HCT116 (cell line): ENCODE measurements at places on chromosomes 7 and 10. TPM values are rescaled to one million over a fixed set of nuclear protein-coding genes. Genes with fewer than 3 reads are reported as not detected.

DNA sequence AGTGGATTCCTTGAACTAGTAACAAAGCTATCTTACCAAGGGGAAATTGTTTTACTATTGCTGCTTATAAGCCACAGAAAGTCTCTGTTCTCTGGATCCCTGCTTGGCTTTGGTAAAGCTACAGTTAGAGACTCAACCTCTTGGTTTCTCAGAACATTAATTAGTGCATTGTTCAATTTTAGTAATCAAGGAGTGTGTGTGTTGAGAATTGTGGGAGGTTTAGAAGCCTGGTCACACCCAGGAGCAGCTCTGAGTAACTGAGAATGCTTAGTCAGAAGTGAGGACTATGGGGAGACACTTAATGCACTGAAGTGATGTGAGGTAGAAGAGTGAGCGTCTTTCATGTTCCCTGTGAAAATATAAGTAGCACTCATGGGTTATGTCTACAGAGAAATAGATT lies 8.2 kb upstream of the ACTA2 start:
- DNase-seq: no peak

CFAP70 gene
- total RNA-seq: 2.9 TPM

- DNase-seq: no peak
Observed at GRCh38 chr10:122285506-122286444, 14.7 kb downstream of the BTBD16 start.

DNA sequence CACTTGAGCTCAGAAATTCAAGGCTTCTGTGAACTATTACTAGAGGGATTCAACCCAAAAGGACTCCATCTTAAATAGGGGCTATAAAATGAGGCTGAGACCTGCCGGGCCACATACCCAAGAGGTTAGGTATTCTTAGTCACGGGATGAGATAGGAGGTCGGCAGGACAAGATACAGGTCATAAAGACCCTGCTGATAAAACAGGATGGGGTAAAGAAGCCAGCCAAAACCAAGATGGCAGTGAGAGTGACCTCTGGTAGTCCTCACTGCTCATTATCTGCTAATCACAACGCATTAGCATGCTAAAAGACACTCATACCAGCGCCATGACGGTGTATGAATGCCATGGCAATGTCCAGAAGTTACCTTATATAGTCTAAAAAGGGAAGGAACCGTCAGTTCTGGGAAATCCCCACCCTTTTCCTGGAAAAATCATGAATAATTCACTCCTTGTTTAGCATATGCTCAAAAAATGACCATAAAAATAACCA lies 101.2 kb upstream of the TRIM24 start:
- DNase-seq: no peak

CALML3 gene
- not detected for total RNA-seq

AKR1C1 gene
- total RNA-seq: 2.1 TPM

HILPDA gene
- total RNA-seq: 32.8 TPM

GRCh38 chr10:76880931-76881330 lies 756.7 kb downstream of the KCNMA1 start:
- DNase-seq: no peak

DNA sequence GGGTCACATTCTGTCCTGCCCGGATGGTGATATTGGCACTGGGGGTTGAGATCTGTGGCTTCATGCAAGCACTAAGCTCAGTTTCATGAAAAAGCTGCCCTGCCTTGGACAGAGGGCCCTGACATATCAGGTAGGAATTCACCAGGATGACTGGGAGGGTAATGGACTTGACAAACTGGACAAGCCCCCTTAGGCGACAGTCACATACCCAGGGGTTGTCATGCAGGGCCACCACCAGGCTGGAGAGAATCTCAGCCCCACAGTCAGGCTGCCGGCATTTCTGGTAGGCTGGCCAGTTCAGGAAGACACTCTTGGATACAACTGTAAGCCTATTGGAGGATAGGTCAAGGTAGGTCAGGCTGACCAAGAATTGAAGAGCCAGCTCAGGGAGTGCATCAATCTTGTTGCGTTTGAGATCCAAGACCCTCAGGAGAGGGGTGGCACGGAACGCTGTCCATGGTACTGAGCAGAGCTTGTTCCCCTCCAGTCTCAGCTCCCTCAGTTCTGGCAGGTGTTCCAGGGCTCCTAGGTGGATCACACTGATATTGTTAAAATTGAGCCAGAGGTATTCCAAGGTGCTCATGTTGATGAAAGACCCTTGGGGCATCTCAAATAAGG lies 824 bp downstream of the LRIT2 start:
- no peak for DNase-seq

BLVRA gene
- 29.7 TPM for total RNA-seq

DNA sequence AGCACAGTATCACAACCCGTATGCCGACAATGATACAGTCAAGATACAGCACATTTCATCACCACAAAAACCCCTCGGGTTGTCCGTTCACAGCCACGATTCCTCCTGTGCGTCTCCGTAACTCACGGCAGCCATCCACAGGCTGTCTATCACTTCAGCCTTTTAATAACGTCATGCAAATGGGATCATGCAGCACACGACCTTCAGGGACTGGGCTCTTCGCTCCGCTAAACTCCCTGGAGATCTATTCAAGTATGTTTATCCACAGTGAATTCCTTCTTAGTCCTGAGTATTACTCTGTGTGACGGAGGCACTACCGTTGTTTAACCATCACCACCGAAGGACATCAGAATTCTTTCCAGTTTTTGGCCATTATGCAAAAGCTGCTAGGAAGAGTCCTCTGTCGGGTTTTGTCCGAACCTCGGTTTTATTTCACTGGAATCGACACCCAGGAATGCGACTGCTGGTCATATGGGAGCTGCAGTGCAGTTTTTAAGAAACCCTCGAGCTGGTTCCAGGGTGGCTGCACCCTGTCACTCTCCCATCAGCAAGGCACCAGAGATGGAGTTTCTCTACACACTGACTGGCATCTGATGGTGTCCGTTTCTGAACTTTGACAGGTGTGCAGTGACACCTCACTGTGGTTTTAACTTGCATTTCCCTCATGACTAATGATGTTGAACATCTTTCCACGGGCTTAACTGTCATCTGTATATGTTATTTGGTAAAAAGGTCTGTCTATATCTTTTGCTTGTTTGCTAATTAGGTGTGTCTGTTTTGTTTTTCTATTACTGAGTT lies 193.6 kb downstream of the MAD1L1 start:
- DNase-seq: no peak

DNA sequence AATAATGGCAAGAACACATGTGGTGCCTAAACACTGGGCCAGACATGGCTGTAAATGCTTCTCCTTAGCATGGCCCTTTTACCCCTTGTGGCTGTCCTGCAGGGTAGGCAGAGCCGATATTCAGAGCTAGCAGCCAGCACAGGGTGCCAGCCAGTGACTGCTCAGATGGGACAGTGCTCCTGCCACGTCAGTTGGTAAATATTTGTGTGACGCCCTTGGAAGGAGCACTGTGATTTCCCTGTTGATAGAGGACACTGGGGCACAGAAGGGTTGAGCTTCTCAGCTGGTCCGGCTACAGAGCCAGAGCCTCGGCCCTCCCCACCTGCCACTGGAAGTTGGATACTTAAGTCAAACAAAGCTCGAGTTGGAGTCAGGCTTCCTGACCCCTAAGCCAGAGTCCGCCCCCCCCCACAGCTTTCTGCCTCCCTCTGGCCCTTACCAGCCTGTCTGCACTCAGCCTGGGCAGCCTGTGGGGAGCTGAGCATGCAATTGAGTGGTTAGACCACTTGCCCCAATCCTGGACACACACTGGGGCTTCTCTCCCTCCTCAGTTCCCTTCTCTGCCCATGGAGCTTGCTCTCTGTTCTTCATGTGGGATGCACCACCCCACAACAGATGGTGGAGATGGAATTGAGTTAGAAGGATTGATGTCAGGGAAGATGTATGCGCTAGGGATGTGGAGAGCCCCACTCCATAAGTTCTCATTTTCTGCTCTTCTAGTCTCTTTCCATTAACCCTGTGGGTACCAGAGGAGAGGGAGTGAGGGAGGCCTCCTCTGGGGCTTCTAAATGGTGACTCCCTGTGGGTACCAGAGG lies 350.8 kb downstream of the PLXNA4 start:
- DNase-seq: no peak
